Psoas muscle (tissue), 8 donors: ENCODE measurements at places on chromosomes 1 and 21.

- no peak for DNase-seq
These were observed 5.2 kb downstream of the DIO1 start for GRCh38 chr1:53899206-53899628.

- no peak for DNase-seq
These were observed 38.9 kb downstream of the LEPR start for GRCh38 chr1:65459397-65459768.

- DNase-seq = no peak
These were observed 305.9 kb upstream of the USP25 start for GRCh38 chr21:15423676-15424445.

DNA sequence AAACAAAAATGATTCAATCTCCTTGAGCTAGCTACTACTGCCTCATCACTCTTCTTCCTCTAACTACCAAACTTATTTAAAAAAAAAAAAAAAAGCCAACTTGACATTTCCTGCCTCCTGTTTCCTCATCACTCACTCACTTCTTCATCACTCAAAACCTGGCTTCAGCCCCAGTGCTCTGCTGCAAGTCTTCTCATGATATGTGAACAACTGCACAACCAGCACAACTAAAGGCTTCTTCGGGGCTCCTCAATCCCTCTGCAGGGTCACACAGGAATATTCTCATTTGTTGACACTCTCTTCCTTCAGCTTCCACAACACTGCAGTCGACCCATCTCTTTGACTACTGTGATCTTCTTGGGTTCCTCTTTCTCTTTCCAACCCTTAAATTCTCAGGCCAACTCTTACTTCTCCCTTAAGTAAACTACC is 7.6 kb downstream of the MTF1 start:
- DNase-seq = no peak

- peak; percentile 72 for DNase-seq
These were observed 15.2 kb downstream of the GPR161 start for GRCh38 chr1:168121401-168122011.
